ENCODE measurements at places on chromosomes 1 and 21. TPM values are rescaled to one million over a fixed set of nuclear protein-coding genes. Genes with fewer than 3 reads are reported as not detected.

Gene SLC30A10
- total RNA-seq = not detected

Gene C8A
- total RNA-seq = not detected

Gene KCNC4
- 2.3 TPM for total RNA-seq

Gene SYNC
- 2.7 TPM for total RNA-seq

Gene GJA5
- total RNA-seq = 0.29 TPM

Gene WDR47
- 11.5 TPM for total RNA-seq

Gene KCNJ6
- total RNA-seq = 0.07 TPM

Gene CCDC181
- 4.8 TPM for total RNA-seq

Gene SLC22A15
- 12.9 TPM for total RNA-seq

Gene HSD3B2
- not detected for total RNA-seq

Gene ZBTB18
- 7.9 TPM for total RNA-seq

Gene RNU1-1
- under 0.01 TPM for total RNA-seq

Gene SIPA1L2
- 13.7 TPM for total RNA-seq

Gene PIGP
- total RNA-seq = 11.4 TPM

Gene CENPF
- total RNA-seq = 20.6 TPM

Gene BARHL2
- not detected for total RNA-seq

Gene RAB42
- total RNA-seq = 13.5 TPM

Gene FCRL4
- total RNA-seq = not detected

Gene SAMSN1
- 0.14 TPM for total RNA-seq

Gene ELAVL4
- total RNA-seq = not detected

Gene SAMD13
- 1.2 TPM for total RNA-seq

Gene DENND2D
- total RNA-seq = 13.2 TPM

Gene SLC5A3
- total RNA-seq = 11.8 TPM

Gene RGS1
- total RNA-seq = not detected

Gene MYOG
- total RNA-seq = not detected

Gene LINGO4
- not detected for total RNA-seq

Measured in kidney epithelial cell (primary cell).